Right ventricle myocardium superior (tissue), 1 donor: ENCODE measurements at places on chromosomes 11 and 22. TPM values are rescaled to one million over a fixed set of nuclear protein-coding genes. Genes with fewer than 3 reads are reported as not detected.

The OR4D5 gene
- not detected for total RNA-seq

The SCGB2A2 gene
- not detected for total RNA-seq

The APOA4 gene
- not detected for total RNA-seq

The SLC22A25 gene
- not detected for total RNA-seq

The LARGE1 gene
- total RNA-seq, result 140 TPM

The AIFM3 gene
- total RNA-seq, result 0.67 TPM
